ENCODE measurements at places on chromosomes 1 and 21. TPM values are rescaled to one million over a fixed set of nuclear protein-coding genes. Genes with fewer than 3 reads are reported as not detected.

Gene ARL8A
- 77.1 TPM for total RNA-seq

Gene SLC22A15
- total RNA-seq = 2.6 TPM

DNA sequence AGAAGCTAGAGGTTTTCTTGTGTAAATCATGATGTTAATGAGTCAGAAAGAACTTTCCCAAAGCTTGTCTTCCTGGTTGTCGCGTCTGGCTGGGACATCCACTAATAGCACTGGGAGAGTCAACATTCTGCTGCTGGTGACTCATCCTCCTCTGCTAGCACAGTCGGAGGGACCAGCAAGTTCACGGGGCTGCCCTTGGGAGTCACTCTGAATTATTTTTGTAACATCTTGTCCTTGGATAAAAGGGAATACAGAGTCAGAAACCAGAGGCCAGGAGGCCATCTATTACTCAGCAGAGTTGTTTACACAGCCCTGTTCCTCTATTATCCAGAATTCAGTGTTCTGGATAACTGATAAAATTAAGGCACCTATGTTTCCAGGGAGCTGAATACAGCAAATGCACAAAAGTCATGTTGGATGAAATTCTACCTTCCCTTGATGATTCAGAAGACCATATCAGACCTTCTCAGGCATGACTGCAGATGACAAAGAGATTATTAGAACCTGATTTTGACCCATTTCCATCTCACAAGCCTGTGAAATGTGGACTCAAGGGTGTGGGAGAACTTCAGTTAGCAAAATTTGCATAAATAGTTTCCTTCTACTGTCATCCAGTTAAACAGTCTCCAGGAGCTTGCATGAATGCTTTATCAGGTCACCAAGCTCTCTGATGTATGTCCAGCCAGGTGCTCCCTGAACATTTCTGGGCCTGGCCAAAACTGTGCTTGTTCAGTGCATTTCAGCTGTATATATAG is 68.1 kb downstream of the JAK1 start:
- peaks cover 93% of the 10 kb centered on the region for H3K4me1 ChIP-seq
- no peaks in the 10 kb centered on the region for H3K27me3 ChIP-seq
- H3K36me3 ChIP-seq = peaks cover 4% of the 10 kb centered on the region
- peak; percentile 36 for DNase-seq

Gene TMPRSS3
- 91.9 TPM for total RNA-seq

GRCh38 chr1:79133774-79134364 is 127.3 kb upstream of the ADGRL4 start:
- H3K36me3 ChIP-seq = no peaks in the 10 kb centered on the region
- no peaks in the 10 kb centered on the region for H3K27me3 ChIP-seq
- no peak for DNase-seq
- no peak overlapping the region for H3K27ac ChIP-seq

- H3K27me3 ChIP-seq = no peaks in the 10 kb centered on the region
- H3K4me3 ChIP-seq = no peak overlapping the region
- H3K27ac ChIP-seq = no peak overlapping the region
- no peak for DNase-seq
- no peaks in the 10 kb centered on the region for H3K4me1 ChIP-seq
- H3K36me3 ChIP-seq = no peaks in the 10 kb centered on the region
Measured at GRCh38 chr1:246680190-246680589, 44.0 kb upstream of the SCCPDH start.

Gene TADA1
- 17.9 TPM for total RNA-seq

- no peaks in the 10 kb centered on the region for H3K4me1 ChIP-seq
- DNase-seq = peak; percentile 65
- no peaks in the 10 kb centered on the region for H3K36me3 ChIP-seq
- H3K27ac ChIP-seq = no peak overlapping the region
- no peaks in the 10 kb centered on the region for H3K27me3 ChIP-seq
Measured at GRCh38 chr1:11784993-11785769, 20.6 kb downstream of the MTHFR start.

- peaks cover 72% of the 10 kb centered on the region for H3K27me3 ChIP-seq
- no peak overlapping the region for H3K4me3 ChIP-seq
- H3K36me3 ChIP-seq = no peaks in the 10 kb centered on the region
- no peak overlapping the region for H3K27ac ChIP-seq
- no peaks in the 10 kb centered on the region for H3K4me1 ChIP-seq
Measured at GRCh38 chr1:207670997-207671396, 26.1 kb downstream of the CR1L start.

- H3K4me3 ChIP-seq = no peak overlapping the region
- H3K27me3 ChIP-seq = no peaks in the 10 kb centered on the region
- no peaks in the 10 kb centered on the region for H3K36me3 ChIP-seq
- H3K27ac ChIP-seq = no peak overlapping the region
Measured at GRCh38 chr1:54842206-54842915, 41.2 kb upstream of the TTC22 start.

DNA sequence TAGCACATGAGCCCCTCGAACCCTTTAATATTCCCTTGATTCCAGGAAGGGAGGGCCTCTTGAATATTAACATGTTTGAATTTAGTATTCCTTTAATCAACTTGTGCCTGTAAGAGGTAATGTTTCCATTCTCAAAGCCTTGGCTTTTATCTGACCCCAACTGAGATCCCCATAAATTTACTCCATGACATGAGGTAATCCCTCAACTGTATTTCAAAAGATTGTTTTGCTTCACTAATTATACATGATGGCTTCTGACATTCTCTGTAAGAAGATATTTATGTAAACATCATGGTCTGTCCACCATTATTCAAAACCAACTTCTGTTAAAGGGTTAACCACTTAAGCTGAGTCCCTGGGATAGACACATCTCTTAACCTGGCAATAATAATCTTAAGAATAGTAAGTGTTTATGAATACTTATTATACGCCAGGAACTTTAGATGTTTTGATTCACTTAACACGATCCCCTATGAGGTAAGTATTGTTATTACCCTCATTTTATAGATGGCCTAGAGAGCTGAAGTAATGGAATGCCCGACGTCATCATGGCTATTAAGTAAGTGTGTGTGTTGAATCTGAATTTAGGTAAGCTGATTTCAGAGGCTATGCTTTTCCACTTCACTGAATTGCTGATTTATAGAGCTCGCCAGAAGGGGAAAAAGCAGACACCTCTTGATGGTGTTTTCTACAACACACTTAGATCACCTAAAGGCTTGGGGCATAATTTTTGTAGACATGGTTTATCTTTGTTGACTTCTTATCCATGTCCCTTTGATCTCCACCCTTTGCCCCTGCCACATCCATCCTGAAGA is 11.1 kb downstream of the KRTAP19-1 start:
- H3K27ac ChIP-seq = no peak overlapping the region
- no peak for DNase-seq
- H3K4me3 ChIP-seq = no peak overlapping the region
- H3K4me1 ChIP-seq = no peaks in the 10 kb centered on the region
- peaks cover 6% of the 10 kb centered on the region for H3K27me3 ChIP-seq

- H3K27ac ChIP-seq = no peak overlapping the region
- no peaks in the 10 kb centered on the region for H3K36me3 ChIP-seq
- no peak for DNase-seq
- H3K4me1 ChIP-seq = no peaks in the 10 kb centered on the region
- no peak overlapping the region for H3K4me3 ChIP-seq
- H3K27me3 ChIP-seq = no peaks in the 10 kb centered on the region
Measured at GRCh38 chr1:204254031-204254661, 40.4 kb upstream of the GOLT1A start.

DNA sequence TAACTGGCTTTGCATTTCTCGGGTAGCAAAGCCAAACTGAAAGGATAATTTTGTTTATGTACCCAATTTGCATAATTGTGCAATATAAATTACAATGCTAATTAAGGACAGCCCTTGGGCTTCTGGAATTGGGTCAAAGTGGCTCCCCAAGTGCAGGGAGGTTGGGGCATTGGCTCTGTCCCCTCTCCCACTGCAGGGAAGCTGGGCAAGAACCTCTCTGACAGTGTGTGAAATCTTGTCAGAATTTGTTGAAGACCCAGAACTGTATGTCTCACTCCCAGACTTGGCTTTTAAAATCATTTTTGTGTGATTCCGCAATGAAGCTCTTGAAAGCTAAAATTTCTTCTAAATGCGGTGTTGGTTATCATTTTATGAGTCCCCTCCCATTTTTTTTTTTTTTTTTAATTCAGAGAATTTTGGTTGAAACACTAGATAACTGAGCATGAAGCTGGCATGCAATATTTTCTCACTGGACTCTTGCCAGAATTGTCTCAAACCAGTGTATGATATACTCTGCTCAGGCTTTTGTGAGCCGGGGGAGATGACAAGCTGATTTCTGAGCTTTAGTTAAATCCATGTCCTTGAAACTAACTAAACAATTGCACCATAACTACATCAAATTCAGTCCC is 878.9 kb upstream of the CXADR start:
- no peaks in the 10 kb centered on the region for H3K27me3 ChIP-seq
- no peak for DNase-seq
- no peaks in the 10 kb centered on the region for H3K36me3 ChIP-seq
- no peak overlapping the region for H3K27ac ChIP-seq
- no peaks in the 10 kb centered on the region for H3K4me1 ChIP-seq

DNA sequence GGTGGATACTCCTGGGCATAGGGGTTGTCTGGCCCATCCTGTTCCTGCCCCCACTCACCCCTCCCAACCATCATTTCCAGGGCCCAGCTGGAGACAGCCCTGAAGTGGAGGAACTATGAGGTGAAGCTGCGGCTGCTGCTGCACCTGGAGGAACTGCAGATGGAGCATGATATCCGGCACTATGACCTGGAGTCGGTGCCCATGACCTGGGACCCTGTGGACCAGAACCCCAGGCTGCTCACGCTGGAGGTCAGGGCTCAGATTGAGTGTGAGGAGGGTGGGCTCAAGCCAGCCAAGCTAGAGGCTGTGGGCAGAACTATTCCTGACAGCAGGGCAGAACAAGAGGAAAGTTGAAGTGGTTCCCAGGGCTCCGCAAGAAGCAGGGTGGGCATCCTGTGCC is 14.2 kb downstream of the RHOC start:
- H3K27me3 ChIP-seq = no peaks in the 10 kb centered on the region
- H3K27ac ChIP-seq = no peak overlapping the region
- H3K36me3 ChIP-seq = peaks cover 6% of the 10 kb centered on the region

GRCh38 chr1:220732137-220732536 is 16.0 kb upstream of the MTARC2 start:
- H3K27ac ChIP-seq = peak overlapping the region; percentile 29
- no peaks in the 10 kb centered on the region for H3K4me1 ChIP-seq
- no peak overlapping the region for H3K4me3 ChIP-seq
- DNase-seq = no peak
- no peaks in the 10 kb centered on the region for H3K27me3 ChIP-seq
- no peaks in the 10 kb centered on the region for H3K36me3 ChIP-seq

Gene USP25
- 37.4 TPM for total RNA-seq

All from activated T-cell treated with anti-CD3 and anti-CD28 coated beads, Interleukin-2, amount 50 U/mL, for 72 hours (primary cell).